GM12892 (cell line): ENCODE measurements at places on chromosomes 3 and 15.

DNA sequence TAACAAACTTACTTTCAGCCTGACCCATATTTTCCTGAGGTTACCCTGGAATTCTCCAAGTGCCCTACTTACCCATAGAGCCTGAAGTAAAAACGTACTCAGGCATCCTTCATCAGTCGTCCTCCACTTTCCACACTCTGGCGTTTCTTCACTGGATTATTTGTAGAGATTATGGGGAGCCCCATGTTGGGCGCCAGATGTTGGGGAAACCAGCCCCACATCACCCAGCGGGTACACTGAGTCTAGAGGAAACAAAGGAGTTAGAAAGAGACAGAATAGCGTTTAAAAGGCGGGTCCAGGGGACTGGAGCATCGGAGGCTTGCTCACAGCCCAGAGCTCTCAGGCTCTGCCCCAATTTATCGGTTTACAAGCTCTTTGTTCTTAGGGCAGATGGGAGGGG is 9.7 kb upstream of the SLC28A2 start:
- DNase-seq: no peak

GRCh38 chr3:189094539-189094938 is 77.2 kb upstream of the TPRG1 start:
- no peak for DNase-seq

DNA sequence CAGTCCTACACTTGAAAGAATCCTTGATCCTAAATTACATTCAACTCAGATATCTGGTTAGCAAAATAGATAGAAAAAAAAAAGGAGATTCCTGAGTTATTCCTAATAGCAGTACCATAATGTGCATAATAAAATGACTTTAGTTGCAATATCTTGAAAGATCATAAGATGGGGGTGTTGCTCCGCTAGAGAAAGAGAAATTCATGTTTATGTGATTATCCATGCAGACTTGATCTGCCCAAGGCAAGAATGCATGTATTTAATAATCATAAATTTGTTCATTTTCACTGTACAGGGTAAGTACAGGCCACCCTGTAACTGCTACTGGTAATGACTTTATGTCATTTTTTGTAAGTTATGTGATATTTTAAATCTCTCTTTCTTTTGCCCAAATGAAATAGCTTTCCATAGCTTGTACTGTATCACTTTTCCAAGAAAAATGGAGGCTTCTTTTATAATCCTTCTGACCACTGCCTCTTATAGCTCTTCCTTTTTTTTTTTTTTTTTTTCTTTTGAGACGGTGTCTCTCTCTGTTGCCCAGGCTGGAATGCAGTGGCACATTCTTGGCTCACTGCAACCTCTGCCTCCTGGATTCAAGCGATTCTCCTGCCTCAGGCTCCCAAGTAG is 84.6 kb downstream of the HCN4 start:
- DNase-seq: no peak

DNA sequence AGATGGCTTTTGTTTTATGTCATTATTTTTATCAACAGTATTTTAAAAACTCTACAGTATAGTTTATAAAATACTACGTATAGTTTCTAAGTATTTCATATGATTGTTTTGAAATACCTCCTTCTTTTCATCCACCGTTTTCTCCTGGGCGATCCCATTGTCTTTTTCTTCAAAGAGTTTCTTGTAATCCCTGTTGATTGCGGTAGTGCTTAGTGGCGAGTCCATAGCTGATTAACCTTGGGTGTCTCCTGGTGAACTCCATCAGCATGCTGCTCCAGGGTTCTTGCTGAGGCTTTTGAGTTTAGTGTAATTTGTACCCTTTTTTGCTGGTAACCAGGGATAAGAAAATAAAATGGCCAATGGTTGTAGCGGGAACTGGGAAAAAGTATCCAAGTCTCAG is 3.6 kb downstream of the PIAS1 start:
- no peak for DNase-seq

DNA sequence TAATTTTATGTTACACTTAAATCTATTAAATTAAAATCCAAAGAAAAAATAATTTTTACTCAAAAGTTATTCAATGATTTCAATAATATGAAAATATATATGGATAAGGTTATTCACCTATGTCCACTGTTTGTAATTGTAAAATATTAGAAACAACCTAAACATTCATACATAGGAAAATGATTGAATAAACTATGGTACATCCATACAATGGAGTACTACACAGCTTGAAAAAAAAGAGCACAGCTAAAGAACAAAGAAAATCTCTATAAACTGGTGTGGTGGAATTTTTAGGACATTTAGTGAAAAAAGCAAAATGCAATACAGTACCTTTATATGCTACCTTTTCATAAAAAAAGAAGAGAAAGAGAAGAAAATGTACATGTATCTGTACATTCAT is 52.8 kb downstream of the SHOX2 start:
- DNase-seq: no peak

DNA sequence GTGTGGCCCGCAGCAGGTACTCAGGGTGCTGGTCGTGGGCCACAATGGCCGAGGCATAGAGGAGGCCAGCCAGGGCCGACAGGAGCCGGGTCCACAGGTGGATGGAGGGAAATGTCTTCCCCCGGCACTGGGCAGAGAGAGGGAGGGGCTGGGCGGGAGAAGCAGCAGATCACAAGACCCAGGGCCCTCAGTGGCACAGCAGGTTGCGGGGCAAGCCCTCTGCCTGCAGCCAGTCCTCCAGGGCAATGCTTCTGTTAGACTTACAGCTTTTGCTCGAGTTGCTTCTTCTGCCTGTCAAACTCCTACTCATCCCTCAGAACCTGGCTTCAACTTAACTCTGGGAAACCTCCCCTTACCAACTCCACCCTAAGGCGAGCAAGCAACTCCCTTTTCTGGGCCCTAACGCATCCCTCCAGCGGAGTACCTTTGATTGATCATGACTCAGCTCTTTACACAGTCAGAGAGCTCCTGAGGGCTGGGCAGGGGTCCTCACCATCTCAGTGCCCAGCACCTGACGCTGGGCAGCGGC is 16.0 kb downstream of the TMEM44 start:
- DNase-seq: no peak

DNA sequence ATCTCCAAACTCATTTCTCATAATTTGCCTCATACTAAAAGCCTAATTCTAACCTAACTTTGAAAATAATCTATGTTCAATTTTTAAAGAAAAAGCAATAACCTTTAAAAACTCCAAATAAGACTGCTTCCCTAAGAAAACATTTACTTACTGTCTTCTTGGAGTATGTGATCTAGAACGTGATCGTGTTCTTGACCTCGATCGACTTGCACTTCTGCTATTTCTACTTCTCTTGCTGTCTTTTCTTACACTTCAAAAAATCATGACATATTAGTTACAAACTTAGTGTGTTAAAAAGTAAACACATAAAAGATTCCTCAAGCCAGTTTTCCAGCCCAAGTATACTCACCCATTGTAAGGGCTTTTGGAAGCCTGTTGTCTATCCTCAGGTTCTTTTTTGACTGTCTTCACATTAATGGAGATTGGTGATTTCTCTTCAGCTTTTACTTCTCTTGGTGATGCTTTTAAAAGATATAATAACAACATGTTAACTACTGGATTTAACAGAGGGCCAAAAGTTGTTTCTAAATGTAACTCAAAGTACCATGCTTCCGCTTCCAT is 10.7 kb downstream of the CCNL1 start:
- DNase-seq: no peak

DNA sequence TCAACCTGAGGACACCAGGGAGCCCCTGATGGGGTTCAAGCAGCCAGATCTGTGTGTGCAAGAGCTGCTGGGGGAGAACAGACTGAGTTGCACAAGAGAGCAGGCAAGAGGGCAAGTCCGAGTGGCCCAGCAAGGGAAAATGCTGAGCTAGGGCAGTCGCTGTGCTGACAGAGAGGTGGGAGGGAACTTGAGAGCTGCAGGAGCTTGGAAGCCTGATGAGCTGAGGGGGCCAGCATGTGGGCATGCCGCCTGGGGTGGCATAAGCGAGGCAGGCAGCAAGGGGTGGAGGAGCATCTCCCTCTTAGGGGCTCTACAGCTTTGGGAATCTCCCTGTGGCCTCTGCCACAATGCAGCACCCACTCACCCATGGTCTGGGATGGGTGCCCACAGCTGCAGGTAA is 4.7 kb upstream of the CORO2B start:
- DNase-seq: no peak

- no peak for DNase-seq
Observed at GRCh38 chr3:47874913-47875312, 72.0 kb downstream of the DHX30 start.

DNA sequence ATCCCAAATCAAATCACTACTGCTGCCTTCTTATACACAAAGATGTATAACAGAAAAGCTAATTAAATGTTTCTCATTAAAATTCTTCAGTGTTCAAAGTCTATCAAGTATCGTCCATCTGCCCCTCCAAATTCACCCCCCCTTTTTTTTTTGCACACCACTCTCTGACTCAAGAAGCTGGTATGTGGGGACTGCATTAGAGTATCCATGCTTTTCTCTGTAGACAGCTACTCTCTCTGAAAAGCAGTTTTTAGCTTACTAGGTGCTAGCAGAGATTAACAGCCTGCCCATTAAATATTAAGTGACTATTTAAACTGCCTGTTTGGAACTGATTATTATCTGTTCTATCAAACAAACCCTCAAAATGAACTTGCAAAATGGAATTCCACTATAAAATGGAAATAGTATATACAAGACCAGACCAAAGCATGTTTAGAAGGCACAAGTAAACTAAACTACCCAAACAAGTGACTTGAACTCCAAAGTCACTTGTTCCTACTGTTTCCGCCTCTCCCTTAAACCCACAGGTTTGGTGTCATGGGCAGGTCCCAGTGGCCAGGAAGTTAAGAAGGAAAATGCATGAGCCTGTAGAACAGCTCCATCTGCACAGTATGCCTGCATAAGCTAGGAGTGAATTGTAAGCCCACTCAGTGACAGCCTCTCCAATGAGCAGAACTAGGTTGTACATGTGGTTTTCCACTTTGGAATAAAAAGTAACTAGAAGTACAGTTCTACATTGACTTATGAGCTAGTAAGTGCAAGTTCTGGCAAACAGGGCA is 32.5 kb downstream of the GBE1 start:
- DNase-seq: no peak

- no peak for DNase-seq
Observed at GRCh38 chr3:46749129-46749528, 31.5 kb upstream of the PRSS50 start.

DNA sequence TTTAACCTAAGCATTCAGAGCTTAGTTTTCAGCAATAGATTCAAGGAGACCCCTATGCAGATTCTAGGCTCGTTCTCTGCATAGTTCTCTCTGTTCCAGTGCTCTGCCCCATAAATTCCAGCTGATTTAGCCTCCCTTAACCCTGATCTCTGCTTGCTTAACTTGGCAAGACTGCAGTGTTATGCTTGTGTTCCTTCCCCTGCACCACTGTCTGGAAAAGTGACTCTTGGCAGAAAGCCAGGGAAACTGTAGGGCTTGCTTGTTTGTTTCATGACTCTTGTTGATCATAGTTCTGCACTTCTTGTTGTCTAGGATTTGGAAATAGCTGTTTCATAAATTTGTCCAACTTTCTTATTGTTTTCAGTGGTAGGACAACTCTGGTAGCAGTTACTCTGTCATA is 40.1 kb downstream of the ANAPC13 start:
- no peak for DNase-seq

- no peak for DNase-seq
Observed at GRCh38 chr3:189598530-189599225, 32.5 kb upstream of the TP63 start.

DNA sequence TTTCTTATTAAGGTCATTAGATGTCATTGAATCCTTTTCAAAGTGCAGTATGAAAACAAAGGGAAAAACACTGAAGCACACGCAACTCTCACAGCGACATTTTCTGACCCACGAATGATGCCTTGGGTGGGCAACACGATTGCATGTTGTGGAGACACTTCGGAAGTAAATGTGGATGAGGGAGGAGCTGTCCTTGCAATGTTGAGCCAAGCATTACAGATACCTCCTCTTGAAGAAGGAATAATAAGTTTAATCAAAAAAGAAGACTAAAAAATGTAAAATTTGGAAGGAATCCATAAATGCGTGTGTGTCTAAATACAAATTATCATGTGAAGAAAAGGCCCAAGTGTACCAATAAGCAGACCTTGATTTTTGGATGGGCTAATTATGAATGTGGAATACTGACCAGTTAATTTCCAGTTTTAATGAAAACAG is 16.9 kb downstream of the THBS1 start:
- no peak for DNase-seq

DNA sequence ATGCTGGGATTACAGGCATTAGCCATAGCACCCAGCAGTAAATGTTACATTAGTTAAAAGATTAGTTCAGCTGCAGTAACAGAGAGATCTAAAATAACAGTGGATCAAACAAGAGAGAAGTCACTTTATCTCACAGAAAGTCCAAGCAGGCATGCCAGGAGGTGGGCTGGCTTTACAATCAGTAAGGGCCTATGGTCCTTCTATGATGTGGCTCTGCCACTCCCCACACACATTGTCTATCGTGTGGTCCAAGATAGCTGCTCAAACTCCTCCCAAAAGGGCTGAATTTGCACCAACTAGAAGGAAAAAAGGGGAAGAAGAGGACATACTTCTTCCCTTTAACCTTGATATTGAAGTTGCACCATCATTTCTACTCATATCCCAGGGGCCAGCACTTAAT is 4.6 kb upstream of the RUVBL1 start:
- DNase-seq: no peak

DNA sequence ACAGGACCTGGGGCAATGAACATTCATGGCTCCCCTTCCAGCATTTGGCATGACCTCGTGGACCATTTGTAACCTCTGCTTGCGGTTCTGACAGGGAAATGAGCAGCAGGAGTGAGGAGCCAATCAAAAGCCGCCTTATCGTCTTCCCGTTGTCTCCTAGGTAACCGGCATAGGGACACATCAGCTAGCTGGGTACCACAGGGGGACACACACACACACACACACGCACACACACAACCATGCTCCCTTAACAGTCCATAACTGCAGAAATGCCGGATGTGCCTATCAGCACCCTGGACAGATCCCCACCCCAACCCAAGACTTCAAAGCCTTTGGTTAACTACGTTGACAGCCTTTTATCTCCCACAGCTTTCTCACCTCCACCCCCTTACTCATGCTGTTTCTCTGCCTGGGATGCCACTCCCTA is 53.4 kb upstream of the CCDC174 start:
- no peak for DNase-seq

GRCh38 chr3:101303089-101303731 is 17.2 kb downstream of the IMPG2 start:
- no peak for DNase-seq
